Ovary (tissue), 10 donors: ENCODE measurements at places on chromosomes 6 and 20. TPM values are rescaled to one million over a fixed set of nuclear protein-coding genes. Genes with fewer than 3 reads are reported as not detected.

DNA sequence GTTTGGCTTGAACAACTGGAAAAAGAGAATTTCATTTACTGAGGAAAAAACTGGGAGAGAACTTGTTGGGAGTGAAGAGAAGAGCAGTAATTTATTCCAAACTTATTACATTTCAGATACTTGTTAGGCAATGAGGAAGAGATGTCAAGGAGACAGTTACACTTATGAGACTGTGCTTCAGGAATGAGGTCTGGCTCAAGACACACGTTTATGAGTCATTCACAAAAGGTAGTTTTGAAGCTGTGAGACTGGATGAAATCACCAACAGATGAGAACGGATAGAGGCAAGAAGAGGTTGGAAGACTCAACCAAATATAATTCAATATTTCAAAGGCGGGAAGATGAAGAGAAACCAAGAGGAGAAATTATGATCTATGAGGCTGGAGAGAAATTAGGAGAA, 70.6 kb upstream of the DEFB112 start:
- no peak overlapping the region for H3K27ac ChIP-seq
- no peaks in the 10 kb centered on the region for H3K27me3 ChIP-seq
- H3K36me3 ChIP-seq = no peaks in the 10 kb centered on the region
- no peaks in the 10 kb centered on the region for H3K4me1 ChIP-seq
- DNase-seq = no peak

GRCh38 chr6:4264081-4264480, 128.7 kb upstream of the ECI2 start:
- DNase-seq = no peak
- no peaks in the 10 kb centered on the region for H3K36me3 ChIP-seq
- H3K4me1 ChIP-seq = no peaks in the 10 kb centered on the region
- H3K4me3 ChIP-seq = no peak overlapping the region
- no peaks in the 10 kb centered on the region for H3K27me3 ChIP-seq
- no peak overlapping the region for H3K27ac ChIP-seq

DNA sequence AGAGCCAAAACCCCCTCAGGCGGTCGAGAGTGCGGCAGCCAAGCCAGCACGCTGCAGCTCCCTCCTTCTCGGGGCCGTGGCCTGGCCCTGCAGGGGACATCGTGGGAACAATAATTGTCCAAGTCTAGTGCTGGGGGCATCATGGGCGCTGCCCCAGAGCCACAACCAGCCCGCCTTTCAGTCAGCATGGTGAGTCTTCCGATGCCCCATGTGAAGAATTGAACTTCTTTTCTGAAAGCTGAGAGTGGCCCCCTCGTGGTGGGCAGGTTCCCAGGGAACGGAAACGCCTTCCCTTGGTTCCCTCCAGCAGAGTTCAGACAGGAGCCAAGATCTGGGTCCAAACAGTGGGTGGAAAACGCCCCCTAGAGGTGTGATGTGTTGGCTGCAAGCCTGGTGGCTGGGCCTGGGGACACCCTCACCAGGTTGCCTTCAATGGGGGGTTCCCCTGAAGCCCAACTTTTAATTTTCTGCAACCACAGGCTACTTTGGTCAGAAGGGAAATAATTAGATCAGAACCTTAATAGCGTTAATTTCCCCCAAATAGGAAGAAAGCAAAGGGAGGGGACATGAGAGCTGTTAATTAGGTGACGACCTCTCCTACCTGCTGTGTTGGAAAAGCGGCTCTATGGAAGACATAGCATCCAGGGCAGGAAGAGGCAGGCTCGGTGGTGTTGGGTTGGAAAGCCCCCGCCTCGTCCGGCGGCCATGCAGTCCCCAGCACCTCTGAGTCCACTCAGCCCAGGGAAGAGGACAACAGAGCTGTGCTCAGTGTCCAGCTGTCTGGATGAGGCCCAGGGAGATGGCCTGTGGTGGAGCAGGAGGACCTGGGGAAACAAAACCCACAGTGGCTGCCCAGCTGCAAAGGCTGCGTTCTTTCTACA, 4.7 kb upstream of the MRGBP start:
- H3K27ac ChIP-seq = no peak overlapping the region
- DNase-seq = peak; percentile 90
- no peaks in the 10 kb centered on the region for H3K27me3 ChIP-seq

- no peak overlapping the region for H3K4me3 ChIP-seq
- H3K27ac ChIP-seq = no peak overlapping the region
- peak; percentile 50 for DNase-seq
These were observed 173.5 kb upstream of the SNX9 start for GRCh38 chr6:157649311-157650260.

DNA sequence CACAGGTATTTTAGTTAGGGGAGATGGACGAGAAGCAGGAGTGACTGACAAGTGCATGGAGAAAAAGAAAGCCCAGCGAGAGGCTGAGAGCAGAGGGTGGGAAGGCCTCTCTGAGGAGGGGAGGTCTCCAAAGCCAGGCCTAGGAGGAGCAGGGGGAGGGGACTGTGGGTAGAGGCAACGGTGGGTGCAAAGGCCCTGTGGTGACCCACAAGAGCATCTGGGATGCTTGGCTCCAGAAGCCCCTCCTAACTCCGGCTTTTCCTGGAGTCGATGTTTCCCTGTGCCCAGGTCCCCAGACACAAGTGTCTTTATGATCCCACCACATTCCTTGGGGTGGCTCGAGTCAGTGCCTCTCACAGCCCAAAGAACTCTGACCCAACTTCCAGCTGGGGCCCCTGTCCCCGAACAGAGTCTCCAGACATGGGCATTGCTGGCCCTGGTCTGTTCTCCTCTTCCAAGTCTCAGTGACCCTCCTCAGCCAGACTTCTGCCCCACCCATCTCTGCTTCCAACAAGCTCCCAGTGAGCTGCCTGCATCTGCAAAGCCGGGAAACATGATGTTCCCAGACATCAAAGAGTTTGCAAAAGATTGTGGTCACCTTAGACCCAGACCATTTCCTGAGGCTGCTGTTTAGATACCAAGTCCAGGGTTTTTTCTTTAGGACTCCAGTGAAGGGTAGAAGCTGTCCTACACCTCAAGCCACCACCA, 11.1 kb upstream of the BMP7 start:
- DNase-seq = no peak
- no peaks in the 10 kb centered on the region for H3K4me1 ChIP-seq
- no peaks in the 10 kb centered on the region for H3K36me3 ChIP-seq
- no peaks in the 10 kb centered on the region for H3K27me3 ChIP-seq
- no peak overlapping the region for H3K4me3 ChIP-seq

DNA sequence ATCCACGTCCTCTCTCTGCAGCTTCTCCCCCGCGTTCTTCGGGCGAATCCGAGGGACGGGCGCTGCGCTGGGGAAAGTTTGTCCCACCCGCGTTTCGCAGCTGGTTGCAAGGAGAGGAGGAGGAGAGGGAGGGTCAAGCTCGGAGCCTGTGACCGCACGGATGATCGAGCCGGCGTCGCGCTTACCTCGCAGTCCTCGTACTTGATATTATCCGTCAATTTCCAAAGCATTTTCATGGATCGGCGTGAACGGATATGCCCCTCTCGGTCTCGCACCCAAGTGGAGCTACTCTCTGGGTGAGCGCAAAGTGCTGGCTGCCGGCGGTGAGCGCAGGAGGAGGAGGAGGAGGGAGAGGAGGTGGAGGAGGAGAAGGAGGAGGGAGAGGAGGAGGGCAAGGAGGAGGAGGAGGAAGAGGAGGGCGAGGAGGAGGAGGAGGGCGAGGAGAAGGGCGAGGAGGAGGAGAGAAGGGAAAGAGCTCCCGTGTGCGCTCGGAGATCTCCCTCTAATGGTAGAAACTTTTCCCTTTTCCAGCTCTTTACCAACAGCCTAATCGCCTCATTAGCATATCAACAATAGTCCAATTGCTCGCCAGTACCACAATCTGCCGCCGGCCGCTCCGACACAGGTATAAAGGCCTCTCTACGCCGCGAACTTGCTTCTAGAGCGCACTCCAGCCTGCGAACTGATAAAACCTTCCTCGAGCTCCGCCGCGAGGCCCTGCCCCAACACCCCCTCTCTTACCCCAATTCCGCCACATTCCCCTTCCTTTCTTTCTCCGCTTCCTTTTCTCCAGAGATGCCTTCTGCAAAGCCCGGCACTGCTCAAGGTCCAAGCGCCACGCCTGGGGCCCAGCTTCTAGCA, at the start of gene TFAP2A:
Gene TFAP2A, minus strand, starts transcription at position 319 of the 861 bp plus-strand sequence. Its CDS starts 83 bp downstream, at position 236.
- H3K27me3 ChIP-seq = peaks cover 15% of the 10 kb centered on the region
- H3K27ac ChIP-seq = no peak within 1 kb of the TSS
- DNase-seq = no peak
- peaks cover 18% of the 10 kb centered on the region for H3K4me1 ChIP-seq
- H3K4me3 ChIP-seq = no peak within 1 kb of the TSS
- H3K36me3 ChIP-seq = no peaks in the 10 kb centered on the region

GRCh38 chr6:72820906-72821305, 199.0 kb downstream of the KCNQ5 start:
- no peaks in the 10 kb centered on the region for H3K27me3 ChIP-seq
- DNase-seq = no peak
- H3K36me3 ChIP-seq = no peaks in the 10 kb centered on the region
- no peak overlapping the region for H3K4me3 ChIP-seq
- no peaks in the 10 kb centered on the region for H3K4me1 ChIP-seq

DNA sequence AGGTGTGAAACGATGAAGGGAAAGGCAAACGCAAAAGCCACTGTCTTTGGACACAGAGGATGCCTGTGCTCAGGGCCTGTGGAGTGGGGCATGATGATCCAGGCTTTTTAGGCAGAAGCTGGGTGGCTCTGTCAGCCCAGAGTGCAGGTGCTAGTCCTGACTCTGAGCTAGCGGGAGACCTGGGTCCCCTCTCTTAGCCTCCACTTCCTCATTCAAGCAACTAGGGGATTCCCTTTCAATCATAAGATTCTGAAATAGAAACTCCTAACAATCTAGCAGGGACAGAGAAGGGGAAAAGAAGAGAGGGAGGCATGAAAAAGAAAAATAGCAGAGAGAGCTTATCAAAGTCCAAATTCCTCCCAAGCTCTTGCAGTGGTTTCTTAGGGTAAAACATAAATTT, 7.6 kb upstream of the HIVEP2 start:
- no peaks in the 10 kb centered on the region for H3K27me3 ChIP-seq

DNA sequence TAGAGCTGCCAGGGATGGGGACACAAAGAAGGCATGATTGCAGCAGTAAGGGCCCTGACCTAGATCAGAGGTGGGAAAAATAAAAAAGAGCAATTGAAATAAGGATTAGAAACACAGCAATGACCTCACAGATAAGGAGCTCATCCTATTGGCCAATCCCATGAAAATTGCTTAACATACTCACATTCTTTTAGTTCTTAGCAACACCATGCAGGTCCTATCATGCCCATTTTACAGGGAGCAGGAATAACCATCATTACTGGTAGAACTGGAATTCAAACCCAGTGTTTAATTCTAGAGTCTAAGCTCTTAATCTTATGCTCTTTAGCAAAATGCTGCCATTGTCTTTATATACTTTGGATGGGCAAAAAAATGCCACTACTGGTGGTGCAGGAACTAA, 267.7 kb downstream of the RNF144B start:
- H3K27me3 ChIP-seq = no peaks in the 10 kb centered on the region
- H3K4me1 ChIP-seq = no peaks in the 10 kb centered on the region
- H3K4me3 ChIP-seq = no peak overlapping the region
- H3K36me3 ChIP-seq = no peaks in the 10 kb centered on the region
- no peak for DNase-seq
- H3K27ac ChIP-seq = no peak overlapping the region

DNA sequence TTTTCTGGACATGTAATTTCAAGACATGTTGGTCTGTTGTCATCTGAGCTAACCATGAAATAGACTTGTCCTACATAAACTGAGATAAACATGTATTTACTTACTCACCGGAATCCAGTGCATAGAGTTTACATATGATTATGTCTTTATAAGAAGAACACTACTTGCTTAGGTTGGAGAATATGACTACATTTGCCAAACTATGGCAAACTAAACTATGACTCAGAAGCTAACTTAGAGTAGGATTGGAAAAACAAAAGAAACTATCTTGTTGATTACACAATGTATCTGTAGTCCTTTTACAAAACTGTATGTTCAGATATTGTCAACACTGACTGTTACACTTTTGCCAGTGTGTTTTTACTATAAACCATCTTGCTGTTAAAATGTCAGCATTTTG, 113.3 kb downstream of the CRYBG1 start:
- H3K4me3 ChIP-seq = no peak overlapping the region
- no peaks in the 10 kb centered on the region for H3K36me3 ChIP-seq
- H3K27me3 ChIP-seq = no peaks in the 10 kb centered on the region
- no peak overlapping the region for H3K27ac ChIP-seq
- H3K4me1 ChIP-seq = no peaks in the 10 kb centered on the region
- no peak for DNase-seq

- DNase-seq = no peak
- no peak overlapping the region for H3K27ac ChIP-seq
- H3K4me1 ChIP-seq = no peaks in the 10 kb centered on the region
- H3K4me3 ChIP-seq = no peak overlapping the region
- no peaks in the 10 kb centered on the region for H3K36me3 ChIP-seq
These were observed 71.0 kb downstream of the SSR1 start for GRCh38 chr6:7241709-7242645.

DNA sequence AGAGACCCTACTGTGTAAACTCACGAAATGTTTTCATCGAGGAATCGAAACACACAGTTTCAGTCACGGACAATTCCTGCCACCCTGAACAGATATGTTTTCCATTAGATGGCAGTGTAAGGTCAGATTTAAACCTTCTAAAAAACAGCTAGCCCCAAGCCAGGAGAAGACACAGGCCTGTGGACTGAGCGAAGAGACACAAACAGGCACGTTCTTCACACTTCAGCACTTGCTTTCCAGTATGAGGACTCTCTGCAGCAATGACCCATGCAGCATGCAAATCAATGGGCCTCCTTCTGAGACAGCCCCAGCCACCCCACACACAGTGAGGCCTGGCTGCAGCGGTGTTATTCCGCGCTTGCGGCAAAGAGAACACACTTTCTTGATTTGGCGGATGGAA, 31.9 kb downstream of the HUS1B start:
- no peaks in the 10 kb centered on the region for H3K36me3 ChIP-seq
- DNase-seq = no peak
- H3K4me3 ChIP-seq = no peak overlapping the region
- H3K27ac ChIP-seq = no peak overlapping the region
- H3K27me3 ChIP-seq = no peaks in the 10 kb centered on the region
- no peaks in the 10 kb centered on the region for H3K4me1 ChIP-seq

DNA sequence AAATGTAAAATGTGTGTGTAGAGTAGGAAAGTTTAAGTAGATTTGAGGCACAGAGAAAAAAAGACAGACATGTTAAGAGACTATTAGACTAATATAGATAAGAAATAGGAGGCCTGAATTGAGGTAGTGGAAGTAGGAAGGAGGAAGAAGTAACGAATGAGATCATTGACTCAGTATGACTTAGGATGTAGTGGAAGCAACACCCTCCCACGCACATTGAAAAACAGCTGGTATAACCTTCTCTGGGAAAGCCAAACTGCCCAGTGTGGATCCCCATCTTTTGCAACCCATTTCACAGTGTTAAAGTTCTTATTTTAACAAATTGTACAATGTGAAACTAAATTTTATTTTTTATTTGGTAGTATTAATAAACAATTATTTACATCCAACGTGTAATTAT, 89.1 kb downstream of the GRIK2 start:
- no peaks in the 10 kb centered on the region for H3K4me1 ChIP-seq
- no peak overlapping the region for H3K4me3 ChIP-seq
- H3K27me3 ChIP-seq = no peaks in the 10 kb centered on the region
- DNase-seq = no peak

The DBNDD2 gene
- 32.0 TPM for total RNA-seq
